Upper lobe of right lung (tissue), 1 donor: ENCODE measurements at places on chromosomes 1 and 21. TPM values are rescaled to one million over a fixed set of nuclear protein-coding genes. Genes with fewer than 3 reads are reported as not detected.

The DYNLT4 gene
- total RNA-seq: not detected

The FMOD gene
- total RNA-seq: 45.1 TPM

The PDPN gene
- 47.0 TPM for total RNA-seq

The OPTC gene
- not detected for total RNA-seq

The HFM1 gene
- total RNA-seq: 0.64 TPM

The TCEA3 gene
- total RNA-seq: 39.4 TPM

The NRIP1 gene
- total RNA-seq: 45.9 TPM

The FNDC10 gene
- 7.4 TPM for total RNA-seq

The SH3BGR gene
- 3.1 TPM for total RNA-seq

The HTR1D gene
- 0.93 TPM for total RNA-seq

The HAO2 gene
- not detected for total RNA-seq

The LIPI gene
- total RNA-seq: not detected

The ANGPTL1 gene
- total RNA-seq: 9.3 TPM

The HSF2BP gene
- total RNA-seq: 0.41 TPM

The FALEC gene
- 1.0 TPM for total RNA-seq

The RGS8 gene
- not detected for total RNA-seq

The PLA2G2D gene
- total RNA-seq: not detected

The KCNE1 gene
- total RNA-seq: 13.6 TPM

The SNX7 gene
- total RNA-seq: 14.8 TPM

The IL12RB2 gene
- total RNA-seq: 0.87 TPM

The GUCA2A gene
- not detected for total RNA-seq

The MSH4 gene
- 0.96 TPM for total RNA-seq

The SPRR2B gene
- total RNA-seq: not detected

The NKAIN1 gene
- not detected for total RNA-seq

The DCST2 gene
- 1.5 TPM for total RNA-seq

The ZBTB8B gene
- total RNA-seq: not detected

The C1orf115 gene
- total RNA-seq: 35.3 TPM

The FOXD2 gene
- total RNA-seq: 0.35 TPM

The TOR1AIP1 gene
- 68.8 TPM for total RNA-seq

The RER1 gene
- 118 TPM for total RNA-seq

The CCDC185 gene
- total RNA-seq: not detected

The OPRD1 gene
- total RNA-seq: not detected

The ALX3 gene
- not detected for total RNA-seq

The SCYL3 gene
- total RNA-seq: 12.0 TPM

The NIPAL3 gene
- 37.8 TPM for total RNA-seq

The EFNA3 gene
- total RNA-seq: 1.0 TPM

The FCGR3A gene
- total RNA-seq: 112 TPM

The CD84 gene
- 20.7 TPM for total RNA-seq

The AADACL4 gene
- total RNA-seq: not detected

The TLR5 gene
- total RNA-seq: 22.3 TPM

The FHAD1 gene
- total RNA-seq: 2.4 TPM

The C4BPA gene
- 175 TPM for total RNA-seq

The HPDL gene
- total RNA-seq: not detected

The ETV3L gene
- total RNA-seq: not detected

The RGS4 gene
- total RNA-seq: 0.81 TPM

The IVL gene
- not detected for total RNA-seq

The SMCP gene
- total RNA-seq: not detected

The FCRLA gene
- total RNA-seq: 0.32 TPM

The NR1I3 gene
- total RNA-seq: not detected

The C1orf35 gene
- total RNA-seq: 12.5 TPM

The PPFIA4 gene
- total RNA-seq: 1.3 TPM

The OR6N1 gene
- total RNA-seq: 2.3 TPM

The COL9A2 gene
- total RNA-seq: 3.8 TPM

The CYP4Z1 gene
- total RNA-seq: 2.1 TPM

The NLRP3 gene
- 4.9 TPM for total RNA-seq

The SUSD4 gene
- total RNA-seq: 2.2 TPM
